ENCODE measurements at places on chromosomes 5 and 9.

DNA sequence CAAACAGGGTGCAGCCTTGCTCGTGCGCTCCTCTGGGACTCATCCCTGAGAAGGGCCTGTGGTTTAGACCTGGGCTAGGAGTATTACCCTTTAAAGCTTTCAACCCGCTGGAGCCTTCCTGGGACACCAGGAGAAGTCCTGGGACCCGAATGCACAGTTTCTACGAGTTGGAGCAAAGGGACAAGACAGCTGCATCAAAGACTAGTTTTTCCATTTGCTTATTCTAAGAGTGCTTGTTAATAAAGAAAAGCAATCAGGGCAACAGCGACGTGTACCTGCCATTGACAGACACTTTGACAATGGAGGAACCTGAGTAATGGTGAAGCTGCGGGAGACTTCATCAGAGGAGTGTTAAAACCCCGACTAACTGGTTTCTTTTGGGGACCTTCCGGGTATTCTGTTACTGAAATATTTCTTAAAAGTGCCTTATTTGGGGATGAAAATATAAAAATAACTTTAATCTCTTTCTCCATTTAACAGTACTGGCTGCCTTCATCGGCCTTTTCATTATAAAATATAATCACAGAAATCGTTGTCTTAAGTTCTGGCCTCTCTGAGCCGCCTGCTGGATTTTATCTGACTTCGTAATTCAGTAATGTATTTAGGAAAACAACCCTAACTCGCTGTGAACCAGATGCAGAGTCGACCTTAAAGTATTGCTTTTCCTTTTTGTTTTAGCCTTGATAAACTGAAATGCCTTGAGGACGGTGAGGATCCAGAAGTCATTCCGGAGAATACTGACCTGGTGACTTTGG is 732 bp downstream of the SNAPC3 start:
- DNase-seq: peak; percentile 70

DNA sequence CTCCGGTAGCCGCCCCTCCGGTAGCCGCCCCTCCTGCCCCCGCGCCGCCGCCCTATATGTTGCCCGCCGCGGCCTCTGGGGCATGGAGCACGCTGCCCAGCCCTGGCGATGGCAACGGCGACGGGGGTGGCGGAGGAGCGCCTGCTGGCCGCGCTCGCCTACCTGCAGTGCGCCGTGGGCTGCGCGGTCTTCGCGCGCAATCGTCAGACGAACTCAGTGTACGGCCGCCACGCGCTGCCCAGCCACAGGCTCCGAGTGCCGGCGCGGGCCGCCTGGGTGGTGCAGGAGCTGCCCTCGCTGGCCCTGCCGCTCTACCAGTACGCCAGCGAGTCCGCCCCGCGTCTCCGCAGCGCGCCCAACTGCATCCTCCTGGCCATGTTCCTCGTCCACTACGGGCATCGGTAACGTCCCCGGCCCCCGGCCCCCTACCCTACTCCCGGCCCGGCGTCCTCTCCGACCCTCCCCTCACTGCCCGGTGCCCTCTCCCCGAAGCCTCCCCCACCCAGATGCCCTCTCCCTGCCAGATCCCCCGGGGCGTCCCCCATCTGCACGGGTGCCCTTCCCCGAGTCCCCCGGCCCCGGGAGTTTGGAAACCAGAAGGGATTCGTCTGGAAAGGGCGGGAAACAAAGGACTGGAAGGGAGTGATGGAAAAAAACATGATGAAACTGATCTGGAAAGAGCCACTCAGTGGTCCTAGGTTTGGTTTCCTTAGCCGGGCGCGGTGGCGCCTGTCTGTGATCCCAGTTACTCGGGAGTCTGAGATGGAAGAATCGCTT is 417 bp downstream of the SRD5A1 start:
- peak; percentile 32 for DNase-seq

DNA sequence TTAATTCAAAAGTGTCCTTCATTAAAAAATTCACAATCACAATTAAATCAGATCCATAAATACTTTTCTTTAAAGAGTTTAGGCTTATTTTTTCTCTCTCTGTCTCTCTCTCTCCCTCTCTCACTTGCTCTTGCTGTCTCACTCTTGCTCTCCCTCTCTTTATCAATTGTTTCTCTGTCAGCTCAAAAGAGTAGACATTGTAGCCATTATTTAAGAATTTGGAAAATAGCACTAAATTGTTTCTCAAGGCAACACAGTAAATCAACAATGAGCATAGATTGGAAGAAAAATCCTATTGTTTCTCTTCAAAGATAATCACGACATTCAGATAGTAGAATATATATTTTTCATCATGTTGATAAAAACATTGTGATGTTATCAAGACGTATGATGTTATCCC is 1114.0 kb downstream of the PTPRD start:
- no peak for DNase-seq

GRCh38 chr5:124377386-124377785 is 369.1 kb downstream of the ZNF608 start:
- no peak for DNase-seq
